ENCODE measurements at places on chromosomes 6 and 20.
A peak's percentile ranks its signal among the peaks of the same experiment; 100 is the strongest.

DNA sequence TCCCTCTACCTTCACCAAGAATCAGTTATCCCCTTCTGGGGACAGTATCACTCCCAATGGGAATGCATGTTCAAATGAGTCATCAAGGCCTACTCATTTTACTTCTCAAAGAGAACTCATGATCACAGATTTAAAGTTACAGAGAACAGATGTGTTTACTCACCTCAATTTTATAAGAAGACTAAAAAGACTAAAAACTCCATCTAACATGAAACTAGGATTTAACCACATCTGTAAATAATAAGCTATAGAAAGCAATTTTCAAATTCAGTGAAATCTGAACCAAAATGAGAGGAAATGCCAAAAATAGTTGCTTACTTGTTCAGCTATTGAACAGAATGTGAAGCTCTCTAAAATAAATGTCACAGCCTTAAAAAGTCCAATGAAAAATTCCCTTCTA, 300.1 kb upstream of the KCNQ5 start:
- no peak for DNase-seq

DNA sequence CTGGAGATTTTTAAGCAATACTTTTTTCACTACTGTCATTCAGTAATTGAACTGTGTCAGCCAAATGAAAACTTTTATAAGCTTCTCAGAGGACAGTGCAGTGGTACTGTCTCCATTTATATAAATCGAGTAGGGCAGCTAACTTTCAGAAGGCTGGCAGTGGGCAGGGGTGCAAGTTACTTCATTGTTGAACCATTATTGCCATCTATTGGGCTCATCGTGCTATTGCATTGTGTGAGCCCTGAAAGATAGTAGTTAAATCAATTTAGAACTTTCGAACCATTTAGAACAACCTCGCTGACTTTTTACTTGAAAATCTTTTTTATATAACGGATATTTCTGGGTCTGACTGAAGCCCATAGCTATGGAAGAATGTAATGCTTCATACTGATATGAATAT, 347.8 kb upstream of the PLCB4 start:
- peak; percentile 9 for DNase-seq

GRCh38 chr6:71199736-71200135, 88.9 kb upstream of the OGFRL1 start:
- DNase-seq, result no peak

- no peak for DNase-seq
Observed at GRCh38 chr6:118401325-118401975, 146.6 kb upstream of the PLN start.

DNA sequence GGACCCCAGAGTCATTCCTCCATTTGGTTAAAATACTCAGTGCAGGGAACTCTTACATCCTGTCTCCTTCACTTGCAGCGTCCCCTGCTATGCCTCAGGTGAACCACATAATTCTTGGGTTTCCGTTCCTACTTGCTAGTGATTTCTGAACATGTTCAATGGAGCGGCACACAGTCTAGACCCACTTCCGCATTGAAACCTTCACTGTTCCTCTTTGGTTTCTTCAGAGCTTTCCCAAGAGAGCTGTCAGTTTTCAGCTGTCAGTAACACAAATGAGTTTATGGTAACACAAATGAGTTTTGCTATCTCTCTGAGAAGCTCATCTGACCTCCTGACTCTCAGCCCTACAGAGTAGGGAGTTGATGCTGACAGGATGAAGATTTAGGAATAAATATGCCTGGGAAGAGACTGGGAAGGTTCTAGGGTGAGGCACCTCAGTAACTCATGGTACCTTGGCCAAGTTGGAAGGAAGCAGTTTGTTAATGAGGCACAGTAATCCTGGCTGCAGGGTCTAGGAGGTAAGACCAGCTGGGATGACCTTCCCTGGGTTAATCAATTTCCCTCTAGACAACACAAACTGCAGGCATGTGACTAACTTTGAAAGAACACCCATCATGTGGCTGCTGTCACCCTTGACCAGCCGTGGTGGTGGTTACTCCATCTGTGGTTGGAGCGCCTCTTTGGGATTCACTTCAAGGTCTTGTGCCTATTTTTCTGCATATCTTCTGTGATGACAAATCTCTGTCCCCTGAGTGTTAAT, 5.4 kb downstream of the SYS1 start:
- DNase-seq, result peak; percentile 52

All from CD8-positive, alpha-beta memory T cell (primary cell).